ENCODE measurements at places on chromosomes 16 and 17.

- DNase-seq: peak; percentile 16
These were observed 22.1 kb upstream of the SPNS2 start for GRCh38 chr17:4476511-4477070.

DNA sequence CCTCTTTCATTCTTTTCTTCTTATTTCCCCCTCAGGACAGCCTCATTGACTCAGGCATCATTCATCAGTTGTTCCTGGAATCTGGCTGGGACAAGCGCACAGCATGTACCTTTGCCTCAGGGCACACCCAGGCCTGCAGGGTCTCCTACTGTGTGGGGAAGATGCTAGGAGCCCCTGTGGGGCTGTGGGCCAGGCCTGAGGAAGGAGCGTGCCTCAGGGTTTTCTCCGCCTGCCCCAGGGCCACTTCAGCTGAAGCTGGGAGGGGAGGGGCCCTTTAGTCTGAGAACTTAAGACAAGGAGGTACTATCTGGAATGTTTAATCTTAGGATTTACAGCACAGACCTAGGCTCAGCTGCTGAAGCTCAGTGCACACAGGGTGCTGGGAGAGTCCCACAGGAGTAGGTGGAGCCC, 7.9 kb downstream of the ELMO3 start:
- peak; percentile 59 for DNase-seq

GRCh38 chr16:78543023-78543422, 443.6 kb downstream of the WWOX start:
- DNase-seq: no peak

DNA sequence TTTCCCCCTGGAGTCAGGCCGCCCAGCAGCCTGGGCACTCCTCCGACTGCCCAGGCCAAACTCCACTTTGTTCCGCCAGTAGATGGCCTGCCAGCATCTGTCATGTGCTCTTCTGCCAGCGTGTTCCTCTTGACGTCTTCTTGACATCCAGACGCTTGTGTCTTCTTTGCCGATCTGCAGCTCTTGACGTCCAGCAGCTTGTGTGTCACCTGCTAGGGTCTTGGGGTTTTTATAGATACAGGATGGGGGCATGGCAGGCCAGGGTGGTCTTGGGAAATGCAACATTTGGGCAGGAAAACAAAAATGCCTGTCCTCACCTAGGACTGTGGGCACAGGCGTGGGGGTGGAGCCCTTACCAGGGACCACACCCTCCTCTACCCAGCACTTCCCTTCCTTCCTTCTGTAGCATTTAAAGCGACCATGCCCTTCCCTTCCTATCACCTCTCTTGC, 88.7 kb downstream of the BMERB1 start:
- DNase-seq: no peak

- DNase-seq: no peak
These were observed 10.1 kb upstream of the COG1 start for GRCh38 chr17:73182616-73183310.

- DNase-seq: peak; percentile 49
These were observed 32.7 kb upstream of the SLC6A2 start for GRCh38 chr16:55622930-55623561.

All from epithelial cell of esophagus (primary cell).